ENCODE measurements at places on chromosomes 5 and 9. TPM values are rescaled to one million over a fixed set of nuclear protein-coding genes. Genes with fewer than 3 reads are reported as not detected.

DNA sequence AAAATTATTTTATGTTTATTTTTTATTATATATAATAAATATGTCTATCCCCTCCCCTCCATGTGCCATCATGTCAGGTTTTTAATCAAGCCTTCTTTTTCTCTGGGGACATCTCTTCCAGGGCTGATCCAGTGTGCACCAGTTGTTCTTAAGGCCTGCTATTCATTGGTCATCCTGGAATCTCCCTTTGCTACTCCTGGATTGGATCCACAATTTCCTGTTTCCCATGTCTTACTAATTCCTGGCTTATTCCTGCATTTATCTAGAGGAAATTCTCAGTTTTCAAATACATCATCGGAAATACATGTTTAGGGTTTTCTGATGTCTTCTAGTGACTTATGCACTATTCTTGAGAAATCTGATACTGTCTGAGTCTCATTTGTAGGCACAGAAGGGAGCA, 56.8 kb downstream of the ANGPTL2 start:
- no peak for DNase-seq

GRCh38 chr9:129995409-129996160, 47.4 kb downstream of the FNBP1 start:
- no peak for DNase-seq

The PTGES gene
- 1.5 TPM for total RNA-seq

The CCNJL gene
- total RNA-seq, result 7.4 TPM

The TTLL11 gene
- total RNA-seq, result 22.1 TPM

The WDR38 gene
- 0.27 TPM for total RNA-seq
